ENCODE measurements at places on chromosomes 5 and 9.

DNA sequence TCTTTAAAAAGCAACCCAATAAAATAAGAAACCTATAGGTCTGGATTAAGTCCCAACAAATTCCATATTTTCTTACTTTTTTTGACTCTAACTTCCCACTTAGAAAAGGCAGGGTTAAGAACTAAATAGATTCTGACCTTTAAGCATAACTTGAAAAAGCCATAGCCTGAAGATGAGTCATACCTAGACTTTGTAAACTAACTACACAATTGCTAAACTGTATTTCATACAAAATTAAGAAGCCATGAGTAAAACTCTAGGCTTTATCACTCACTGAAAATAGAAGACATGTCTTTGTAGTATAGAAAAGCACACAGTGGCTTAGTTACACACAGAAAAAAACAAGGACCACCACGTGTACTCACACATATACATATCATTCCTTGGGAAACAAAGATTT, 51.5 kb downstream of the MLLT3 start:
- DNase-seq = no peak

GRCh38 chr5:1555808-1556731, 32.3 kb upstream of the LPCAT1 start:
- no peak for DNase-seq

GRCh38 chr9:135533674-135534073, 12.3 kb upstream of the OBP2A start:
- no peak for DNase-seq

DNA sequence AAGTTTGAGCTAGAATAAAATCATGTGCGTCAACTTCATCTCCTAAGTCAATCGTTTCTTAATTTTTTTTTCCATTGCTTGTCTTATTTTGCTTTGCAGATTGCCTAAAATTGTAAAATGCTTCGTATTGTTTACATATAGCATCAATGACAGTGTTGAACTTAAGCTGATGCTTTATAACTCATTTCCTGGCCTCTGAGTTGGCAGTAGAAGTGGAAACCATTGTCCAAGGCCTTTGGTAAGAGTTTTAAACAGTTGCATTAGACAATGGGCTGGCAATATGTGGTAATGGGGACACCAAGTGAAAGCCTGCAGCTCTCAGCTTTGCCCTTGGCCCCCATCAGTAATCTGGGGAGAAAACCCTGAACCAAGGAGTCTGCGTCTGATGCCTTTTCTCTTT, 154.8 kb upstream of the GAS1 start:
- no peak for DNase-seq

DNA sequence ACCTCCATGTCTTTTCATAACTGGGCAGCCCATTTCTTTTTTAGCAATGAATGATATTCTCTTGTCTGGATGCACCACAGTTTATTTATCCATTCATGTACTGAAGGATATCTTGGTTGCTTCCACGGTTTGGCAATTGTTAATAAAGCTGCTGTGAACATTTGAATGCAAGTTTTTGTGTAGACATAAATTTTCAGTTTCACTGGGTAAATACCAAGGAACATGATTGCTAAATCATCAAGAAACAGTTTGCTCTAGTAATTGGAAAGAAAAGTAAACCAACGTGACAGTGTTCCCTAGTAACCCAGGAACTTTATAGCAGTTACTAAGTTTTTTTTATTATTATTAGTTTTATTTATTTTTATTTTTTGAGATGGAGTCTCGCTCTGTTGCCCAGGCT, 100.4 kb downstream of the VPS13A start:
- DNase-seq = no peak

DNA sequence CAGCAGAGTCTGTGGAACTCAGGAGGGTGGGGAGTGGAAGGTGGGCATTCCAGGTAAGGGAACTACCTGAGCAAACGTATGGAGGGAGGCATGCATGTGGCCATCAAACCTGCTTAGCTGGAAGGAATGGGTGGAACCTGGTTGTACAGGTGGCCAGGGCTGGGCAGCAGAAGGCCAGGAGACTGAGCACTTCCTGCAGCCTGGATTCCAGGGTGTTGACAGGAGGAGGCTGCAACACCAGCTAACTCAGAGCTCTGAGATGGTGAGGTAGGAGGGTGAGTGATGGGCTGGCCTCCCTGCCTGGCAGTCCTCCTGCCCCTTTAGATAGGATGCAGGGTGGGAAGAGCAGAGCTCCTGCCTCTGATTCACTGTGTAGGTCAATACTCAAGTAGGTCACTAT, 92.5 kb upstream of the CPEB4 start:
- no peak for DNase-seq

DNA sequence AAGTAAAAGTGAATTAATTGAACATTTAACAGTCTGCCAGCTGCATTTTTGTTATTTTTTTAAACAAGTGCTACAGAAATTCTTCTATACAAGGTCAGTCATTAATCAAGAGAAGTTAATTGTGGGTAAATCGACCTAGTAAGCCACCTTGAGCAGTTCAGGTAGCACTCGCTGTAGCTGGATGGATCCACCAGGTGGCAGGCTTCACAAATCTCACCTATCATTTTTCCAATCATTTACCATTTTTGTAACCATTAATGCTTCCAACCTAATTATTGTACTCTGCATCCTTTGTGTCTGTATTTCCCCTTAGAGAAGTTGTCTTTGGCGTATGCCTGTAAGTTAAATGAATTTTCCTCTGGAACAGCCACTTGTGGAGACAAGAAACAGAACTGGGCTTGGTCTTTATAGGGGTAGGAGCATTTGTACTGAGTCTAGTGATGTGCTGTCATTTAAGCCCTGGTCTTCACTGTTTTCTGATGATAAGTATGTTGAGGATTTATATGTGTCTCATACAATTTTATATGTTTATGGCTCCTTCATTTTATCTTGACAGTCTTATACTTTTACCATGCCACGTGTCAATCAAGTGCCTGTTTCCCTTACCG, 39.5 kb downstream of the CD180 start:
- DNase-seq = peak; percentile 57

DNA sequence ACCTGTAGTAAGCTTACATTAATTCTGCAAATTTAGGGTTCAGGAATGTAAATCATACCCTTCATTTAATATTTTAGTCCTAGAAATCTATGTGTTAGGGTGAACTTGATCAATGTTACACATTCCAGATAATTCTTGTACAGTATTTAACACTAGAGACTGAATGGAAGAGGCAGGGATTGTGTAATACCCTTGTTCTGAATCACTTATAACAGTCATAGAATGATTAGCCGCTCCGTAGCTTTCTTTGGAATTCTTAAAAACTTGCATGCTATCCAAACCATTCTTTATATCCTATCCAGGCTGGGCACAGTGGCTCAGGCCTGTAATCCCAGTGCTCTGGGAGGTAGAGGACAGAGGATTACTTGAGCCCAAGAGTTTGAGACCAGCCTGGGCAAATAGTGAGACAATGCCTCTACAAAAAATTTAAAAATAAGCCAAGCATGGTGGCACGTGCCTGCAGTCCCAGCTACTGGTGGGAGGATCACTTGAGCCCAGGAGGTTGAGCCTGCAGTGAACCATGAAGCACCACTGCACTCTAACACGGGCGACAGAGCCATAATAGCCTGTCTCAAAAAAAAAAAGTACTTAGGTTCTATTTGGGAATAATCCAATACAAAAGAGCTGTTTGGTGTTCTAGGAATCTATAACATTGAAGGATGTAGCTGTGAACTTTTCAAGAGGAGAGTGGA, 8.3 kb downstream of the ZNF483 start:
- no peak for DNase-seq

DNA sequence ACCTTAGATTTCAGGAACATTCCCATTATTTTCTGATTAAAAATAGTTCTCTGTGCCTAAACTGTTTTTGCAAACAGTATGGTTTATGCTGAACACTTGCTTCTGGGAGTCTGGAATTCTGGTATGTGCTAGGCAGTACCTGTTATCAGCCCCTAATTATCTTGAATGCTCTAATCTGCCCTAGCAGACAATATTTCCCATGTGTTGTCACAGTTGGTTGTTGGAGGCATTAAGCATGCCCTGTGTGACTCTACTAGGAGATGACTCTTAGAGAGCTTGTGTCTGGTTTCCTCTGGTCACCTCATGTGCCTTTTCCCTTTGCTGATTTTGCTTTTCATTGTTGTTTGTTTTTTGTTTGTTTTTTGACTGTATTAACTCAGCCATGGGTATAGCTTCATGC, 36.6 kb downstream of the UHRF2 start:
- no peak for DNase-seq

DNA sequence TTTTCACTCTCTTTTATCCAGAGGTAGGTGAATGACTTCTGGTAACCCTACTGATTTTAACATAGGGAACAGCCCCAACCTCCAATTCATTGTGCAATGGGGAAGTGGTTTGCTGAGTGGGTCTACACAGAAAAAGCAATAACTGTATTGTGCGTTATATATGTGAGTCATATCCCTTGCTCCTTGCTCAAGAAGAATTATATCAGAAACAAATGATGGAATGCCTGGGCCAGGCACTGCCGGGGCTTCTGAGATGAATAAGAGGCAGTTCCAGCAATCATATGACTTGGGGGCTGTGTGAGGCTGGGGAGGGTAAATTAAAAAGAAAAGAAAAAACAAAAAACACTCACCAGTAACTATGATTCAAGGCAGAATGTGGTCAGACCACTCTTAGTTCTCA, 79.2 kb upstream of the ABCA1 start:
- no peak for DNase-seq

- no peak for DNase-seq
Observed at GRCh38 chr9:33619666-33620404, 95.8 kb downstream of the ANKRD18B start.

- DNase-seq = no peak
Observed at GRCh38 chr5:180160789-180161188, 48.2 kb downstream of the RASGEF1C start.

All from activated CD4-positive, alpha-beta T cell treated with anti-CD3 and anti-CD28 coated beads for 4 hours (primary cell).